ENCODE measurements at places on chromosomes 11 and 22.

GRCh38 chr22:45083659-45084305 is 74.0 kb upstream of the PHF21B start:
- DNase-seq: no peak

- no peak for DNase-seq
Observed at GRCh38 chr11:120186774-120187591, 23.8 kb upstream of the OAF start.

DNA sequence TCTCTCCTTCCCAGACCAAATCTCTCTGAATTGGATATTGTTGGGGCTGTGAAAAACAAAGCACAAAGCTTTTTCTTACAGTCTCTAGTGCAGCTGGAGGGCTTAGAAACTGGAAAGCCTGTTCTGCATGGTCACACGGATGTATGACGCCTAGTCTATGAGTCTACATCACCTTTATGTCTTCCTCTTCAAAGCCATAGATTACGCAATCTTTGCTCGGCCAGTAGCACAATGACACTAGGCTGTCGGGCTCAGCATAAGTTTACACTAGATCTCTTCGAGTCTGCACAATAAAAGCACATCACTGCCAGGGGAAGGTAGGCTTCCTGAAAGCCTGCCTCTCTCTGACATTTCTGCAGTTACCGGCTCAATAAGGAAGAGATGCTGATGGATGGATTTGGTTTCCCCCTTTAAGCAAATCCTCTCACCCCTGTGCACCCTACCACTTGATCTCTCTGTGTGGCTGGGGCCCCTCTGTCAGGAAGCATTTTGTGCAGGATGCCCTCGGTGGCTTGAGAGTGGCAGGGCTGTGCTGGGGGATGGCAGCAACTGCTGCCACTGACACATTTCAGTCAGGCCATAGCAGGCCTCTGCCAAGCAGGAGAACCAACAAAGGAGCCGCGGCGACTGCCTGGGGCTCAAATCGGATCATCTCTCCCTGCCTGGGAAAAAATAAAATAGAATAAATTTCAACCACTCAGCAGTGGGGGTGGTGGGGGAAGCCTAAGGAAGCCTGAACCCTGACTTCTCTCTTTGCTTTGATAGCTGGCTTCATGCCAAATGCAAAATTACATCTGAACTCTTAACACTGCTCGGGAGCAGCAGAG is 1272.8 kb downstream of the LRRC4C start:
- no peak for DNase-seq

GRCh38 chr11:134921938-134922337 is 509.9 kb upstream of the B3GAT1 start:
- no peak for DNase-seq

DNA sequence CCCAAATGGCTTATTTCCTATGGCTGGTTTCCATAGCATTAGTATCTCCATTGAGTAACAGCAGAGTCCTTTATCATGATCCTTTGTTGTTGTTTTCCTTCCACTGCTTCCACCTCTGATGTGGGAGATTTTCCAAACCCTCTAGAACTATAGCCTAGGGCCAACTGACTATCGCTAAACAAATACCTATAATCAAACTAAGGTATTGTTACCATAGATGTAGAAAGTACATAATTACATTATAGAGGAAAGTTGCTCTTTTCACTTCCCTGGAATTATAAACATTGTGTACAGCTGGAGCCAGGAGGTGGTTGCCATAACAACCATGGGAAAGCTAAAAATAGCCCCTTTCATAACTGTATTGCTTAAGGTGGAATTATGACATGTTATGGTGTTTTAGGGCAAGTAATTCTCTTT is 47.0 kb upstream of the ALKBH3 start:
- no peak for DNase-seq

DNA sequence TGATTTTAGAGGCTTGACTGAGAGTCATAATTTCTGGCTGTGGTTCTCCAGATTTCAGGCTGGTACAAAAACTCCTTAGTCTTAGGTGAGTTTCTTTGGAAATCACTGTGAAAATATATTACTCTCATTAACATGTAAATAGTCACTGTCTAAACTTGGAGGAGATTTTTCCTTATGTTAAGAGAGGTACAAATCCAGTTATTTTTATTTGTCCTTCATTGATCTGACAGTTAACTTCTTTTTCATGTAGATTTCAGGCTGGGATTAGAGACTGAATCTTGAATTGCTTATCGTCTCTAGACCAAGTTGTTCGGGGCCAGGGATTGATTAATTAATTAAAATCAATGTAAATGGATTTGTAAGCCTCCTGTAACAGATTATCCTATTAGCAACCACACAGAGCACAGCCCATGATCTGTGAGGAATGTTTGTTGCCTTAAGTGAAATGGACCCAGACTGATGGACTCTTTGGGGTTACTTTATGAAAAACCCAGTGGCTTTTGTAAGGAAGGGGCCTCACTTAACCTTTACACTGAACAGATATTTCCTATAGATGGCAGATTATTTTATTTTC is 21.1 kb downstream of the TEAD1 start:
- DNase-seq: no peak

GRCh38 chr11:127362754-127363308 is 362.3 kb upstream of the KIRREL3 start:
- no peak for DNase-seq

GRCh38 chr22:44293876-44294275 is 18.9 kb downstream of the SHISAL1 start:
- DNase-seq: no peak

Measured in stimulated activated CD8-positive, alpha-beta memory T cell treated with anti-CD3 and anti-CD28 coated beads, Interleukin-7, amount 100 ng/mL, for 1 hour (primary cell).